ENCODE measurements at places on chromosomes 5 and 9. TPM values are rescaled to one million over a fixed set of nuclear protein-coding genes. Genes with fewer than 3 reads are reported as not detected.

TLR4 gene
- total RNA-seq: 2.7 TPM

CARD9 gene
- total RNA-seq: 2.6 TPM

SFXN1 gene
- total RNA-seq: 84.3 TPM

- no peak for DNase-seq
- H3K36me3 ChIP-seq: peaks cover 7% of the 10 kb centered on the region
- H3K4me1 ChIP-seq: no peaks in the 10 kb centered on the region
Measured at GRCh38 chr9:127095411-127095810, 27.0 kb downstream of the ANGPTL2 start.

DNA sequence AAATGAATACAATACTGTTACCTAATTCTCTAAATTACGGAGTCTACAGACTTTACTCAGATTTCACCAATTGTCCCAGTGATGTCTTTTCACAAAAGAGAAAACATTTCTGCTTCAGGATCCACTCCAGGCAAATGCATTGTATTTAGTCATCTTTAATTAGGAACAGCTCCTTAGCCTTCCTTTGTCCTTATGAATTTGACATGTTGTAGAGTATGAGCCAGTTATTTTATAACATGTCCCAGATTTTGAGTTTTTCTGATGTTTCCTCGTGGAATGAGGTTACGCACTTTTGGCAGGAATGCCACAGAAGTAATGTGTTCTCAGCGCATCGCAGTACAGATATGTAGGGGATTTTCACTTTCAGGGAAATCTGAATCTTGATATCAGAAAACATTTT is 10.5 kb downstream of the HABP4 start:
- H3K4me3 ChIP-seq: no peak overlapping the region
- H3K4me1 ChIP-seq: peaks cover 7% of the 10 kb centered on the region
- H3K27me3 ChIP-seq: no peaks in the 10 kb centered on the region
- DNase-seq: no peak

DNA sequence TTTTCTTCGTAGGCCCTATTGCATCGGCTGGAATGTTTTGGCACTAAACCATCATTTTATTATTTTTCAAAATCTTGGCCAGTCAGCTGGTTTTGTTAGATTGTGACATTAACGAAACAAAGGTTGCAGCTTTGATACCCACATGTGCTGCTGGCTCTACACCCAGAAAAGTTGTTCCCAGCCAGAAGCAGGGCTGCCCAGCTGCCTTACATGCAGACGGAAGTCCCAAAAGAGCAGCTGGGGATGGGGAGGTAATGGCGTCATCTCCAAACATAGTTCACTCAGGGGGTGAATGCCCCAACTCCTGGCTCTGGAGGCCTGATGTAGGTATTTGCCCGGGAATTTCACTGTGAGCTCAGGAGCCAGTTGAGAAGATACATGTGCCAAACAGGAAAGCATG is 23.3 kb downstream of the TMEM171 start:
- peaks cover 8% of the 10 kb centered on the region for H3K27me3 ChIP-seq
- no peaks in the 10 kb centered on the region for H3K36me3 ChIP-seq
- DNase-seq: no peak
- no peak overlapping the region for H3K27ac ChIP-seq
- H3K4me1 ChIP-seq: no peaks in the 10 kb centered on the region
- H3K4me3 ChIP-seq: no peak overlapping the region

Data from type B pancreatic cell (in vitro differentiated cells).